ENCODE measurements at places on chromosomes 1 and 21.
A peak's percentile ranks its signal among the peaks of the same experiment; 100 is the strongest.

DNA sequence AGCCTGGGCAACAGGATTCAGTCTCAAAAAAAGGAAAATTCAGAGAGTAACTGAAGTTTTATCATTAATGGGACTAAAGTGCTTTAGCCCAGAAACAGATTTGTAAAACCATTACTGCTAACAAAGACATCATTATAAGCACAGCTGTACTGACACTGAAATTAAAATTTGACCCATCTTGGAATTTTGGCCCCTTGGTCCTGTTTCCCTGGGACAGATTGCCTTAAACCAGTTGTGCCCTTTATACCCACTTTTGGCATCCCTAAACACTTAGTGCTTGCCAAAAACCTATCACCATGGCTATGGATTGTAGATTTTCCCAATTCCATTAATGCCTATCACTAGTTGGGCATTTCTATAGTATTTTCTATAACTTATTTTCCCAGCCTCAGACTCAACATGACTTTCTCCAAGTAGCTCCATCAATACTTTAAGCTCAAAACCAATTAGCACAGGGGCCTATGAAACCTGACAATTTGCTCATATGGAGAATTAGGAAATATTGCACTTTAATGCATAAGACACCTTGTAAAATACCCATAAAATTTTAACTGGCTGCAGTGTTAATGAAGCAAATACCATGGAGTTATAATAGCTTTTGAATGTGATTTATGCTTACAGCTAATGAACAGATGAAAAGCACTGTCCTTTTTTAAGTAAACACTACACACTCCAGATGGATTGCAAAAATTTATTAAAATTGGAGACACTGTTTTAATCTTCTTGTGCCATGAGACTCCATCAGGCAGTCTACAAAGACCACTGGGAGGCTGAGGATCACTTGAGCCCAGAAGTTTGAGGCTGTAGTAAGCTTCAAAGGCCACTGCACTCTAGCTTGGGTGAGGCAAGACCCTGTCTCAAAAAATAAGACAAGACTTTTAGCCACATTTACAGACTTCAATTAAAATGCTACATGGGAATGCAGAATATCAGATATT lies 4.3 kb downstream of the GAS5 start:
- DNase-seq = no peak

DNA sequence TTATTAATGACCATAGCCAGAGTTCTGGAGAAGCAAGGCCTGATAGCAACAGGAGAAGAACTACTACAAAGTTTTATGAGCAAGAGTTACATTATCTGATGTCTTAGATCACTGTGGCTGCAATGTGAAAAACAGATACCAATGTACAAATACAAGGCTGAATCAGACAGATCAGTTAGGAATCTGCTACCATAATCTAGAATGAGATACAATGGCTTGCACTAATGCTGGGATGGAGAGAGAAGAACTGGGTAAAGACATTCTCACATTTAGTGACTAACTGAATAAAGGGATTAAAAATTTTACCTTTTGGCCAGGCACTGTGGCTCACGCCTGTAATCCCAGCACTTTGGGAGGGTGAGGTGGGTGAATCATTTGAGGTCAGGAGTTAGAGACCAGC lies 41.3 kb downstream of the ARID4B start:
- DNase-seq = no peak

- no peak for DNase-seq
Observed at GRCh38 chr1:152481869-152482664, 28.5 kb upstream of the LCE5A start.

GRCh38 chr1:34831721-34832246 lies 27.8 kb downstream of the SMIM12 start:
- DNase-seq = no peak

DNA sequence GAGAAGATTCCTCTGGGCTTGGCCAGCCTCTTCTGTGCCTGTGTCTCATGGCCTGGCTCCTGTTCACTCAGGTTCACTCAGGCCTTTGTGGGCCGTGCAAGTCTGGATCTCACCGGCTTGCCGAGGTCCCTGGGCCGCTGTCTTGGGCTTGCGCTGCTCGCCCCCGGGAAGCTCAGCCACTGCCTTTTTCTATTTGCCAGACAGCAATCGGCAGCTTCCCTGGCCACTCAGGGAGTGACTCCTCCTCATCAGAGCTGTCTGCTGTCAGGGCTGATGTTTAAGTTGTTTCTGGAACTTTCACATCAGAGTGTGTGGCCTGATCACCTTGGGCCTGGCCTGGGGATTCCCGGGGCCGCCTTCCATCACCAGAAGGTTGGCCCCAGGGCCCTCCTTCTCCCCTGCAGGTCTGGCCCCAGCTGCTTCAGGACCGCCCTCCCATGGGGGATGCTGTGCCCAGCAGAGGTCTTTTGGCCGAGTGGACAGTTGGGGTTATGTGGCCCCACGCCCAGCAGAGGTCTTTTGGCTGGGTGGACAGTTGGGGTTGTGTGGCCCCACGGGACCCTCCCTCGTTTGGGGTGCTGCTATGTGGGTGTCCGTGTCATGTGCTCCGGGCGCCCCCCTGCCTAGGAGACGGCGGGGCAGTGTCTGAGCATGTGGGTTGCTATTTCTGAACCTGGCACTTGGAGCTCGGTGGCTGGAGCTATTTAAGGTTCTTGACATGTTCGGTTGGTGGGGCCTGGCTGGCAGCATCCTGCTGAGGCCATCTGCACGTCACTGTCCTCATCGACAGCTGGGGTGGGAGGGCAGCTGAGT lies 12.5 kb downstream of the SLX9 start:
- no peak for DNase-seq

- no peak for DNase-seq
Observed at GRCh38 chr1:205588636-205589035, 43.2 kb downstream of the ELK4 start.

- DNase-seq = no peak
Observed at GRCh38 chr1:112307930-112308591, 88.0 kb upstream of the CTTNBP2NL start.

DNA sequence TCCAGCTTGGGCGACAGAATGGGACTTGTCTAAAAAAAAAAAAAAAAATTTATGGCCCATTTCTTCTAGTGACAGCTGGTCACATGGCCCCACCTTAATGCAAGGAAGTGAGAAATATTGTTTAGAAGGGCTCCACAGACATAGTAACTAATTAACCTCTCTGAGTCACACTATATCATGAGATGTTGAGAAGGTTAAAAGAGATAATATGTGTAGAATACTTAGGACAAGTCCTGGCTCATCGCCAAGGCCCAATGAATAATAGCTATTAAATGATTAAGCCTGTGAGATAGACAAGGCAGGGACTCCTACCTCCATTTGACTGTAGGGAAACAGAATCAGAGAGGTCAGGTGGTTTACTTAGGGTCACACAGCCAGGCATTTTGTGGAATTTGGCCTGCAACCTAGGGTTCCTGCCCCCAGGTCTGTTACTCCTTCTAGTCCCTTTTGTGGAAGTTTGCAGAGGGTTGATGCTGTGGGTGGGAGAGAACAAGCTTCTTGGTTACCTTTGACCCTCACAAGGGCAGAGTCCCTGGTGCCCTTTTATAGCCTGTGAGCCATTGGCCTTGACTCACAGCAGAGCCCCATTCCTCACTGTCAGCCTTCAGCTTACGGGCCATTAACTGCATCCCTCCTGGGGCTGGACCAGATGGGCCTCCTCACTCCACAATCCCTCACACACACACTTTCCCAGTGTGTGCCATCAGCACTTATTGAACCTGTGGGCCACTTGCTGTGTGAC lies 48.5 kb downstream of the OPRD1 start:
- DNase-seq = no peak

- DNase-seq = no peak
Observed at GRCh38 chr1:83796409-83796808, 202.5 kb downstream of the TTLL7 start.

GRCh38 chr1:183607322-183607980 lies 17.2 kb upstream of the NCF2 start:
- no peak for DNase-seq

- no peak for DNase-seq
Observed at GRCh38 chr1:68314151-68314780, 81.9 kb upstream of the WLS start.

DNA sequence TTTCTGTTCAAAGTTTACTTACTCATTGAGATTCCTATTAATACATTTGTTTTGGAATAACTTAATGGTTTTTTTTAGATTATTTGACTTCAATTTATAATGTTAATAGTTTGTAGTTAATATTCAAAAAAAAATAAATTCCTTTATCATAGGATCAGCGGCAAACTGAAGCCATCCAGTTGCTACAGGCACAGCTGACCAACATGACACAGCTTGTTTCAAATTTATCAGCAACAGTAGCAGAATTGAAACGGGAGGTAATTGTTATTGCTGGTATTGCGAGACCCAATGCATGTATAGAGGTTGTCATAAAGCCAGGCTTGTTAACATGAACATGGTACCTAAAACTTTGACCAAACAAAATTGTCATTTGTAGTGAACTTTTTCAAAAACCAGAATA lies 59.0 kb upstream of the FASLG start:
- no peak for DNase-seq

- peak; percentile 60 for DNase-seq
Observed at GRCh38 chr1:178541829-178542553, 29.1 kb downstream of the TEX35 start.

DNA sequence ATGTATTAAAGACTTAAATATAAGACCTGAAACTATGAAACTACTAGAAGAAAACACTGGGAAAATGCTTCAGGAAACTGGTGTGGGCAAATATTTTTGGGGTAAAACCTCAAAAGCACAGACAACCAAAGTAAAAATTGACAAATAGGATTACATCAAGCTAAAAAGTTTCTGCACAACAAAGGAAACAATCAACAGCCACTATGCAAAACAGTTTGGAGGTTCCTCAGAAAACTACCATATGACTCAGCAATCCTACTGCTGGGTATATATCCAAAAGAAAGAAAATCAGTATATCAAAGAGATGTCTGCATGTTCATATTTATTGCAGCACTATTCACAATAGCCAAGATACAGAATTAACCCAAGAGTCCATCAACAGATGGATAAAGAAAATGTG lies 17.1 kb downstream of the TSHB start:
- DNase-seq = no peak

- no peak for DNase-seq
Observed at GRCh38 chr1:34928699-34929496, 552 bp downstream of the DLGAP3 start.

- DNase-seq = no peak
Observed at GRCh38 chr21:16086121-16086520, 356.3 kb downstream of the USP25 start.

DNA sequence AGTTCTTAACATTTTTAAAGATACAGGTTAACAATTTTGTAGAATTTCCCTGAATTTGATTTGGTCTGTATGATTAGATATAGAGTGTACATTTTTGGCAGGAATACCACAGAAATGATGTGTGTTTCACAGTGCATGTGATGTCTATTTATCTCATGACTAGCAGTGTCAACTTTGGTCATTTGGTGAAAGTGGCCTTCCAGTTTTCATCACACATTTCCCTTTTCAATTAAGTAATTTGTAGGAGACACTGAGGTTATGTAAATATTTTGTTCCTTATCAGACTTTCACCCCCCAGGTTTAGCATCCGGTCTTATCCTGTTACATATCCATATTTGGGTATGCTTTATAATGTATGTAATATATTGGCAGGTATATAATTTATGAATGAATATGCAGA lies 41.8 kb downstream of the MAP3K7CL start:
- no peak for DNase-seq

- no peak for DNase-seq
Observed at GRCh38 chr1:15288173-15288926, 41.3 kb downstream of the FHAD1 start.

GRCh38 chr1:182768963-182769362 lies 20.6 kb upstream of the NPL start:
- DNase-seq = no peak

- DNase-seq = no peak
Observed at GRCh38 chr21:31255036-31255435, 89.0 kb downstream of the TIAM1 start.

DNA sequence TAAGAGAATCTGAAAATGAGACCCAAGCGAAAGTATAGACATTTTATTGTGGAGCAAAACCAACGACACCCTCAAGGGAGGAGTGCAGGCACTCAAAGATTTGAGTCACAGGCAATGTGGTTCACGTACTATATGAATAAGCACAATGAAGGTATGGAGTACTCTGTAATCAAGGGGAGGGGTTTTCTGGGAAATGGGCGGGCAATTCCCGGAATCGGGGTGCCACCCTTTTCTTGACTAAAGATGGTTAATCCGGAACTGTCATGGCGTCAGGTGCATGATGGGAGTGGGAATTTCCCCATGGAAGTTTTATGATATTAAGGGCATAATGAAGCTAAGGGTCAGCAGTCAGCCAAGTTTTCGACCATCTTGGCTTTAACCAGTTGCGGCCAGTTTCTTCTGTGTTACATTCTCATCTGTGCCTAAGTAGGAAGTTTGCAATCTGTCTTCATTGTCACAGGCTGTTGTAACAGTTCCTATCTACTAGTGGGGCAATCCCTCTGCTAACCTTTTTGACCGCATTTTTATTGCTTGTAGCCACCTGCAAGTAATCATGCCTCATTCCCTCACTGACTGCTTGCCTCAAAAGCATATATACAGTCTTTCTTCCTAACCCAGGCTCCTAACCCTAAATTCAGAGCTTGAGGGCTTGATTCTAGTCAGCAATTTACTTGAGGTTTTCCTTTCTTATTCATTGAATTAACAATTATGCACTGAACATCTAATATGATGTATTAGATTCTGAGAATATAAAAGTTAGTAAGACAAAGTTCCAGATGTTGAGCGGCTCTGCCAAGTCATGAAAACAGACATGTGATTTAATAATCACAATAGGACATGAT lies 775 bp upstream of the AIM2 start:
- DNase-seq = no peak

DNA sequence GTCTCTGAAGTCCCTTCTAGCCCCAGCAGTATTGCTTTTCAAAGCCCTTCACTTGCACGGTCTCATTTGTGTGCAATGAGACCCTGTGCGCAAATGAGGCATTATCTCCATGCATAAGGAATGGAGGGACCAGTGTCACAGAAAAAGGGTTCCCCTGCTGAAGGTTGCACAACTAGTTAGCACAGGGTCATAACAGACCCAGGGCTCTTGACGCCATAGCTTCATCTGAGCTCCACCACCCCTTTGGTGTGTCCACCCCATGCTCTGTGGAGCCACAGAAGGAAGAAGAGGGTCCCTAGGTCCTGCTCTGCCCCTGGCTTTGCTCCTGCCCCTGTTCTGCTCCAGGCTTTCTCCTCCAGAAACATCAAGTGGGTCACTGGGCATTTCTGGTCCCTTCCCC lies 12.6 kb downstream of the SH2D2A start:
- no peak for DNase-seq

DNA sequence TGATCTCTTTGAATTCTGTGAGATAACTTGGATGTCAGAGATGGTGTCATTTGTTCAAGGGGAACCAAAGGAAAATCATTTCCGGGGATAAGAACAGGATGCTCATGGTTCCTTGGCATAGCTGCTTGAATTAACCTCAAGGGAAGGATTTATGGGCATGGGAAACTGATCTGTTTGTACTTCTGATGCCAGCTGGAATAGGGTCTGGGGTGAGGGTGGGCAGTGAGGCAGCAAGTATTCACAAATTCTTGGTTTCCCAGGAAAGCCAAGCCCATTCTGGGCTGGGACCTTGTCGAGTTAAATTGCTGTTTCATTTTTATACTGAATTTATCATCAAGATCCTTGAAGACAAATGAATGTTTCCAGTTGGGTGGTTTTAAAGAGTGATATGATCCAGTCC lies 14.1 kb downstream of the INTS3 start:
- DNase-seq = peak; percentile 62

- no peak for DNase-seq
Observed at GRCh38 chr1:172746091-172746949, 87.4 kb downstream of the FASLG start.

All from left kidney (tissue), 8 donors.